ENCODE measurements at places on chromosomes 1 and 21.

- no peak for DNase-seq
These were observed 323.0 kb upstream of the USP25 start for GRCh38 chr21:15406791-15407190.

DNA sequence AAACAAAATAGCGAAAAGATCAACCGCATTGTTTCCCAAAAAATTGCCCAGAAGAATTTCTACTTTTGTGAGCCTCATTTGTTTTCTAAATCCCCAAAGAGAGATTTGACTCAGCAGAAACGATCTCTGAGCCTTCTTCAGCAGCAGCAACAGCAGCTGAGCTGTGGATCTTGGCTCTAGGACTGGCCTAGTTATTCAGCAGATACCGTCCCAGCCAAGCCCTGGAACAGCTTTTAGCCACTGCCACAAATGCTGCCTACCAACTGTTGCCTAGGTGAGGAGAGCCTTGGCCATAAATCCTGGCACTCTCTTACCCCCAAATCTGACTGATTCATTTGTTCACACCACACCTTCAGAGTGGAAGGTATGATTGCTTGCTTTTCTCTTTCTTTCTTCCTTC is 320.1 kb downstream of the TGFB2 start:
- peak; percentile 59 for DNase-seq

GRCh38 chr1:162314206-162314605 is 62.4 kb downstream of the SPATA46 start:
- DNase-seq = no peak

DNA sequence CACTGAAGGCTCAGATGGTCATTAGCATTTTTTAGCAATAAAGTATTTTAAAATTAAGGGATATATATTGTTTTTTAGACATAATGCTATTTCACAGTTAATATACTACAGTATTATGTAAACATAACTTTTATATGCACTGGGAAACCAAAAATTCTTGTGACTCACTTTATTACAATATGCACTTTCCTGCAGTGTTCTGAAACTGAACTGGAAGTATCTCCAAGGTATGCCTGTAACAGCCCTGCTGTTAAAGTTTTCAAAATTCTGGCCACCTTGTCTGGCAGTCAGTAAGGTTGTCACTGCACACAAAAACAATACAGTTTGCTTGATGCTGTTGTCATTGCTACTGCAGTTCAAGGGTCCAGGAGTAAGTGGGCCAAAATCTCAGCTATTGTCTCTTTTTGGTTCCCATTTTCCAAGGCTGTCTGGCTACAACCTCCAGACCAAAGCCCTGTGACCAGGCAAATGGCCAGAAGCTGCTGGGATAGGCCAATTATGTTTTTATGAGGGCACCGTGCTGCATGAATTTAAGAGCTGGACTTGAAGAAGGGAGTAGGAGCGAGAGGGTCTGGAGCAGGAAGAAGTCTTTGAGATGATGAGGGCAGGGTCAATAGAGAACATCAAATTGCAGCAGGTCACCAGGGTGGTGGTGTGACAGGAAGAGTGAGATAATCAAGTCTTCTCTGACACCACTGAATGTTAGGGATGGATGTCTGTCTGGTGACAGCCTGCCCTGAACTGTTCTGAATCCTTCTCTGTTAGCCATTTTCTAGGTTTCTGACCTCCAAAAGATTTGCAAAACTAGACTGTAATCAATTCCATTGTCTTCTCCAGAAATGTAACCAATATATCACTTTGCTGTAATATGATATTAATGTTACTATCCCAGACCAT is 82.3 kb upstream of the CACHD1 start:
- peak; percentile 49 for DNase-seq

DNA sequence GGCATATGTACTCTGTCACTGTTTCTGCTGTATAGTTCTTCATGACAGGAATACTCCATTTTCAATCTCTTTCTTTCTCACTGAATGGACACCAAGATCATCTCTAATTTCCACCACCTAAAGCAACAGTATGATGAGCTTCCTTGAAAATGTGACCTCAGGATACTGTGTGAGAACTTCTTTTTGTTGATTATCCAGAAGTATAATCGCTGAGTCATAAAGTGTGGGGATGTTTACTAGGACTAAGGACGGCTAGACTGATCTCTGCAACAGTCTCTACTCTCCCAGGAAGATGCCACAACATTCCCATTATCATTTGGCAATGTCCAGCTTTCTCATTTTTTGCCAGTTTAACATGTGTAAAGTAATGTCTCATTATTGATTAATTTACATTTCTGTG is 70.3 kb downstream of the TNFSF18 start:
- no peak for DNase-seq

DNA sequence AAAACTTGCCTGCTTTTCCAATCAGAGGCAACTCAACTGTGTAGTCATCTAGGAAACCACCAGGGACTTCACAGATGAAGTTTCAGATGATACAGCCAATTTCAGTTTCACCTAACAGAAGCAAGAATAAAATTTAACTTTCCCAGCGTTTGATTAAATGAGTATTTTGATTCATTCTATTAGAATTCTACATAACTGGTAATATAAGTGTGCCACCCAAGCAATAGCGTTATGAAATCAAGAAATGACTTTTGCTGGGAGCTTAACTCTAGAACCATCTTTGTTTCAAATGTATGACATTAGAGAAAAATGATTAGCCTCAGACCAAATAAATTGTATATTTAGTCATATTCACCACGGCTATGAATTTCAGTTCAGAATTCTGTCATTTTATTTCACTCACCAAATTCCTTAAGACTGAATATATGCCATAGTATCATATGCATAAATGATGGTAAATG is 239.3 kb downstream of the NRIP1 start:
- DNase-seq = no peak

GRCh38 chr1:76891931-76892622 is 24.8 kb downstream of the ST6GALNAC5 start:
- no peak for DNase-seq

GRCh38 chr21:32958288-32959002 is 67.3 kb upstream of the OLIG2 start:
- DNase-seq = no peak

GRCh38 chr1:54695221-54695620 is 20.4 kb upstream of the TTC4 start:
- no peak for DNase-seq

Data from right forelimb (tissue), 1 donor.